ENCODE measurements at places on chromosomes 2 and 18.
A peak's percentile ranks its signal among the peaks of the same experiment; 100 is the strongest.

DNA sequence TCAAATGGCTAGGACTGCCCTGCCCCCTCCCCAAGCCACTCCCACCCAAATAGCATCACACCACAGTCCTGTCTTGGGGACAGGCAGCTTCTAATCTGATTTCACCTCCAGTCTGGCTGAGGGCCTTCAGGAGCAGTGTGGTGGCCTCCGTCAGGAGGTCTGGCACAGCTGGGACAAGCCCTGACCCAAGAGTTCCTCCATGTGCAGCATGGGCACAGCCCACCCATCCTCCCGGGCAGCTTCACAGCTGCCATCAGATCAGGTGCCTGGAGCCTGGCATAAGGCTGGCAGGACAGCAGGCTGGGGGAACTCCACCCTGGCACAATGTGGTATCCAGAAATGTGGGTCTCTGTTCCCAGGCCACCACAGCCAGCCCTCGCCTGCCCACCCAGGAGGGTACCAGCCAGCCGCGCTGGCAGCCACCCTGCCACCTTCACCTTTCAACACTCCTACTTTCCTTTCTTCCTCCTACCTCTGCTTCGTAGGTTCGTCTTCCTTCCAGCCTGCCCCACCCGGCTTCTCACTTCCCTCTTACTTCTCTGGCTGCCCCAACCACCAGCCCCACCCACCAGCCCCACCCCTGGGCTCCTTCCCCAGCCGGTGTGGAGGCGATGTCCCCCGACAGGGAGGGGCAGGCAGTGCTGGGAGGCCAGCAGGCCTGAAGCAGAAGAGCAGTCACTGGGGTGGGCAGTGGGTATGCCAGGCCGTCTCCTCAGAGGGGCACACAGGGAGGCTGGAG, at the start of gene CAPG:
TSS of gene CAPG (minus strand) at position 522 of the 739 bp plus-strand sequence. CDS start 8,221 bp downstream, outside the sequence.
- DNase-seq = peak; percentile 55

- DNase-seq = no peak
Measured at GRCh38 chr2:60033325-60033724, 520.1 kb downstream of the BCL11A start.

GRCh38 chr2:53827398-53828175, 32.2 kb downstream of the GPR75 start:
- no peak for DNase-seq

- no peak for DNase-seq
Measured at GRCh38 chr18:22975508-22975907, 42.4 kb downstream of the RBBP8 start.

DNA sequence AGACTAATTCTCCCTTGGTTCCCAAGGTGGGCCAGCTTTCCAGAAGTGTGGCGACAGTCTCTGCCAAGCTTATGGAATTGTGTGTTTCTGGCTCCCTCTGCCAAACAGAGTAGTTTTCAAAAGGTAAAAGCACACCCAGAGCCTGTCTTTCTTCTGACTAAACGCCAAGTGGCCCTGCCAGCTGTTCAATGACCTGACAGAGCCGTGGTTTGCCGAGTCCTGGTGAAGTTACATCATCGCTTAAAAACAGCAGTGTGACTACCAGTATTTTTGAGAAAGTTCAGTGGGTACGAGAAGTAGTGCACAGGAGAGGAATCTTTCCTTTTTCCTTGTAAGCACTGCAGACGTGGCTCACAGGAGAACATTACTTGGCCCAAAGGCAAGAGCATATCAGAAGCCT, 1.9 kb downstream of the PER2 start:
- peak; percentile 64 for DNase-seq

DNA sequence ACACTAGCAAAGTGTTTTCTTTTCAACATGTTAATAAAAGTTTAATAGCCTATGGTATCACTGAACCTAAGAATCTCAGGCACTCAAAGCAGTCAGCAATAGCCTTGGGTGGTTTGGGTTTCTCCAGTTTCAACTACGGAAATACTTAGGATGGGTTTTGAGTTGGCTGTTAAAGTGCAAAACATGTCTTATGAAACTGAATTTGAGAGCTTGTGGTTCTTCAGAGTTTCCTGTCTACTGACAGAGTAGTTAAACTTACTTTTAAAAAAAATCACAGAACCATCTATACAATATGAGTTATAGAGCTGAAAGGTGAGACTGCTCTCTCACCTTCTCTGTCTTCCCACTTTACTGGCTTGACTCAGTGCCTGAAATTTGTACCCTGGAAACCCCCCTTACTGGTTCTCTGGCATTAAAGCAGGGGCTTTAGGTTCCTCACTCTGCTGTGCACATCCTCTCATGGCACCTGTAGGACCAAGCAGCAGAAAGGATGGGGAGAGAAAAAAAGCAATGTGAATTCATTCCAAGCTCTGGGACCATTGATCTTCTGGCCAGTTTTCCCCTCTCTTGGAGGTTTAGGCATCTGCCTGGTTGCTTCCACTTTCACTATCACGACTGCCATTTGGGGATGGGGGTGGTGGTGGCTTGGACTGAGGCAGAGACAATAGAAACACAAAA, 18.1 kb downstream of the CCDC141 start:
- no peak for DNase-seq

DNA sequence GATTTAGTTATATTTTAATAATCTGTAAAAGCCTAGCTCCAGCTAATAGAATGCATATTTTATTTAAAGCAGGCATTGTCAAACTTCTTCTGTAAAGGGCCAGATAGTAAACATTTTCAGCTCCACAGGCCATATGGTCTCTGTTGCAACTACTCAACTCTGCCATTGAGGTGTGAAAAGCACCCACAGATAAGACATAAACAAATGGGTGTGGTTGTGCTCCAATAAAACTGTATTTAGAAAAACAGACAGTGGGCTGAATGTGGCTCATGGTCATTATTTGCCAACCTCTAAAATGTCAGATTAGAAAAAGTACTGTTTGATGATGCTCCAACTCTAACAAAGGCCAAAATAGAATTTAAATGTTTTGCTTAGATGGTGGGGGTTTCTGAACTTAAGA, 519.9 kb downstream of the RNF144A start:
- DNase-seq = no peak

- no peak for DNase-seq
Measured at GRCh38 chr2:121897335-121897970, 142.0 kb downstream of the TSN start.

- DNase-seq = no peak
Measured at GRCh38 chr2:174327021-174327840, 7.5 kb upstream of the SP9 start.

DNA sequence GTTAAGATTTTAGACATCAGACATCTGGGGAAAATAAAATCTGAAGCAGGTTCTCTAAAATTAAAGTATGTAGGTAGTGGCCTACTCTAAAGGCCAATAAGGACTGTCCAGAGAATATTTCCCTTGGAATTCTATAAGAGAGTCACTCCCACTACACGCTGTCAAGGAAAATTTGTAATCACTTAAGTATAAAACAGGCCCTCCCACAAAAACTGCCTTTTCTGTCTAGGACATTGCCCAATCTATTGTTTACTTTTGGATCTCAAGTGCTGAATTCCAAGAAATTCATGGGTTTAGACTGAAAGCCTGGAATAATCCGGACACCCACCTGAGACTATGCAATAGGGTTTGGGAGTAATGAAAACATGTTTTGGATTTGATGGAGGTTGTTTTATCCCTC, 1.7 kb upstream of the SRBD1 start:
- DNase-seq = no peak

DNA sequence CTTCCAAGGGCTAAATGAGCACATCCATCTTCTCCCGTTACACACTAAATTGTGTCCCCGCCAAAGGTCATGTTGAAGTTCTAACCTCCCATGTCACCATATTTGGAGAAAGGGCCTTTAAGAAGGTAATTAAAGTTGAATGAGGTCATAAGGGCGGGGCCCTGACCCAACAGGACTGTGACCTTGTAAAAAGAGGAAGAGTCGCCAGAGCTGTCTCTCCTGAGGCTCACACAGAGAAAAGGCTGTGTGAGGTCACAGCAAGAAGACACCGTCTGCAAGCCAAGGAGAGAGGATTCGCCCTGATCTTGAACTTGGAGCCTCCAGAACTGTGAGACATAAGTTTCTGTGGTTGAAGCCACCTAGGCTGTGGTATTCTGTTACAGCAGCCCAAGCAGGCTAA, 24.1 kb downstream of the TRABD2A start:
- no peak for DNase-seq

DNA sequence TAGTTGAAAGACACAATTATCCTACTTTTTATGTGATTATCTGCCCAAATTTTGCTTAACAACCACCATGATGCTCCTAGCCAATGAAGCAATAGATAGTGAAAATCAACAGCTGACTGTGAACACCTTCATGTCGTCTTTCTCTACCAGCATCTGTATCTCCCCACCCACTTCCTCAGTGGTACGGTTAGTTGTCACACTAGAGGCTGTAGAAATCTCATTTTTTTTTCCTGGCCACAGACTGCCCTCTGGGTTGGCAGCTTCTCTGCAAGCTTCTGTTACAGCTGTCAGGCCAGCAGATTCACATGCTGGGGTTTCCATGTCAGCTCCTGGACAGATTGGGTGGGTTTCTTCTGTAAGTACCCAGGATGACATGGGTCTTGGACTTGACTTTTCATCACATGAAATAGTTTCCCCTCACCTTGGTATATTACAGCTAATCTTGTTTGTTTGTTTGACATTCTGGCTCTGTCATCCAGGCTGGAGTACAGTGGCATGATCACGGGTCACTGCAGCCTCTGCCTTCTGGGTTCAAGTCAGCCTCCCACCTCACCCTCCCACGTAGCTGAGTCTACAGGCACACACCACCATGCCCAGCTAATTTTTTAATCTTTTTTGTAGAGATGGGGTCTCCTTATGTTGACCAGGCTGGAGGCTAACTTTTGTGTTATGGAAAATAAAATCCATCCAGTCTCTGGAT, 24.3 kb downstream of the STAT4 start:
- DNase-seq = no peak
